NCI-H774 (cell line): ENCODE measurements at places on chromosomes 3 and 15.

DNA sequence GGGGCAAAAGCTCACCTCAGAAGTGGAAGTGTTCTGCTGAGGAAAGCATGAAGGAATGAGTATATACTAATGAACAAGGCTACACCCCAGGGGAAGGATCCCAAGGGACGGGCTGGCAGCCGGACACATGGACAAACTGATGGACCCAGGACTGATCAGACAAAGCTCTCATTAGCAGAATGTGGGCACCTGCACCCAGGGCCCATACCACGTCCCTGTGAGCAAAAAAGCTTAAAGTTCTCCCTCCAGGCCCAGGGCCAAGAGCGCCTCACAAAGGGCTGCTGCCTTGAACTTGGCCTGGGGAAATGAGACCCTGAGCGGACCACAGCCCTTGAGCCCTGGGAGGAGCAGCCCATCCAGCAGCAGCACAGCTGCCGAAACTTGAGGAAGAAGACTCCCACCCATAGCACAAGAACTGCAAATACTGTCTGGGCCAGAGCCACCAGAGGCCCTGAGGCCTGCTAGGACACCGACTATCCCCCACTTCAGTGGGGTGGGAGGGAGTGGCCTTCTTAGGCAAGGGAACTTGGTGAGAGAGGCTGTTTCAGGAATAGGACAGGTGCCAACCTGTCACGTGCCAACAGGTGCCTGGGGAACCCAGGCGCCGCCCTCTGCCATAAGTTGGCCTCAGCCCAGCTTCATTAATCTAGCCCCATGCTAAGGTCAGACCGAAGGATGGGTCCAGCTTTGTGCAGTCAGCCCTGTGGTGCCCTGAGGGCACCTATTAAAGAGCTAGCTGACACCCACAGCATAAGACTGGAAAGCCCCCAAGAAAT is 2.3 kb upstream of the GMPPB start:
- no peak for DNase-seq

- DNase-seq, result no peak
Observed at GRCh38 chr3:55654123-55654760, 167.1 kb upstream of the WNT5A start.

GRCh38 chr3:60140160-60140559 is 1090.3 kb upstream of the CFAP20DC start:
- DNase-seq, result no peak

- DNase-seq, result no peak
Observed at GRCh38 chr3:58867621-58868020, 182.2 kb downstream of the CFAP20DC start.

GRCh38 chr3:14598143-14598569 is 53.4 kb upstream of the CCDC174 start:
- DNase-seq, result no peak

GRCh38 chr3:187263270-187263669 is 28.3 kb downstream of the MASP1 start:
- no peak for DNase-seq

- DNase-seq, result no peak
Observed at GRCh38 chr3:54703923-54704322, 223.9 kb downstream of the LRTM1 start.

- DNase-seq, result no peak
Observed at GRCh38 chr3:100099621-100100020, 14.7 kb downstream of the FILIP1L start.

- DNase-seq, result no peak
Observed at GRCh38 chr15:24976932-24977331, 22.1 kb downstream of the SNRPN start.
